ENCODE measurements at places on chromosomes 3 and 15. TPM values are rescaled to one million over a fixed set of nuclear protein-coding genes. Genes with fewer than 3 reads are reported as not detected.

DNA sequence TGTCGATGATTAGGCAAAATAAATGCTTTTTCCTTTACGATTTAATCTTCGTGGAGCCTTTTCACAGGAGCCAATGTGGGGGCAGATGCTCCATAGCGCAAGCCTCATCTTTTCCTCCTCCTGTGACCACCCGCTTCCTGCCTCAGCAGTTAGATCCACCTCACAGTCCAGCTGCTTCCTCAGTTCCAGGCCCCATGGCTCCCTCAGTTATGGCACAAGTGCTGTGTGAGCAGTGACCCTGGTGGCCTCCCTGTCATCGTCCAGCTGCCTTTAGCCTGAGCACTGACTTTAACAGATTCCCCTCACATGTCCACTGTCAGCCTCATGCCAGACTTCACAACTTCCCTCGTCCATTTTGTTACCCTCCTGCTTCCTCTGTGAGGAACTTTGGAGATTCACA, 424.6 kb upstream of the GBE1 start:
- DNase-seq = no peak

- no peak for DNase-seq
These were observed 191.0 kb downstream of the SATB1 start for GRCh38 chr3:18233987-18234716.

GRCh38 chr15:57595011-57595866, 3.5 kb downstream of the MYZAP start:
- DNase-seq = no peak

DNA sequence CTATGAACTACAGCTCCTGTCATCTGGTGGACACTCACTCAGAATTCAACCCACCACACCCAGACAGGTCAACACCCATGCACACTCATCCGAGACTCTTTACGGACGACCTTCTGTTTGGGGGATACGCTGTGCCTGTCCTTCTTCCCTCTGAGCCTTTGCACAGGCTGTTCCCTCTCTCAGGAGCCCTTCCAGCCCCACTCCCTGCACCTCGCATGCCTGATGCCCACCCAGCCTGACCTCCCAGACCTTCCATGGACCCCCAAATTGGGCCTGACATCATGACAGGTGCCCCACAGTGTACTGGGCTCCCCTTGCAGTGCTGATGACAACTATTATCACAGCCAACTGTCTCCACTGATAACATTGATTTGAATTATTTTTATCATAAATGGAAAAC, 135.8 kb downstream of the NSMCE3 start:
- DNase-seq = no peak

GRCh38 chr3:187473778-187474406, 105.7 kb downstream of the RTP4 start:
- DNase-seq = no peak

DNA sequence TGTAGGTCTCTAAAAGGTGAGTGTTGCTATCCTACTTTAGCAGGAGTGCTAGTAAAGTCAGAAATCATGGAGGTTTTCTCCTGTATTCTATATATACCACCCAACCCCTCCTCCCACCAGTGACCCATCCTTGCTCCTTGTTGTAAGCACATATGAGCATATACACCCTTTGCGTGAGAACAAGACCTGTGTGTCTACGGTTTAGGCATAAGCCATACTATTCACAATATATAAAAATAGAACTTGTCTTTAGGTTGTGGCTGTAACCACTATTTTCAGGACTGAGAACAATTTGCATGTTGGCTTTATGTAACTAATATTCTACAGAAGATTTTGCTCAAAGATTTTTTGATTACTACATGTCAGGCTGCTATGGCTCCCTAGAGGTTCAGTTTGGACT, 59.1 kb upstream of the TOP2B start:
- no peak for DNase-seq

- no peak for DNase-seq
These were observed 60.7 kb downstream of the FSIP1 start for GRCh38 chr15:39721893-39722292.

DNA sequence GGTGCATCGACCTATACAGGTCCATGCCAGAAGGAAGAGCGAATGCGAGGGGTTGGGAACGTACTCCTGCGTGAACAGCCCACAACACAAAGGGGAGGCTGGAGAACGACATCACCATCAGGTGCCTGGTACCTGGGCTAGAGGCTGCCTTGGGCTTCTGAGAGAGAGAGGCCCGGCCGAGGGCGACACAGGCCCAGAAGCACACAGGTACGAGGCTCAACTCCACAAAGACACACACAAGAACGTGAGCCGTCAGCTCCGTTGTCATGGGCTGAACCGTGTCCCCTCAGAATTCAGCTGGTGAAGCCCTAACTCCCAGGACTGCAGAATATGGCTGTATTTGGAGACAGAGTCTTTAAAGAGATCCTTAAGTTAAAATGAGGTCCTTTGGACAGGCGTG, 134.3 kb downstream of the ATP10A start:
- no peak for DNase-seq

VILL gene
- 16.5 TPM for polyA plus RNA-seq

CLASP2 gene
- polyA plus RNA-seq = 68.2 TPM

All from renal pelvis (tissue), 12 donors.